ENCODE measurements at places on chromosomes 4 and X.

- no peak for DNase-seq
Observed at GRCh38 chr4:76673362-76673761, 224.6 kb downstream of the SOWAHB start.

- DNase-seq, result no peak
Observed at GRCh38 chrX:5867778-5868177, 360.9 kb downstream of the NLGN4X start.

- no peak for DNase-seq
Observed at GRCh38 chr4:6598127-6598526, 23.1 kb downstream of the MAN2B2 start.

- DNase-seq, result no peak
Observed at GRCh38 chr4:8083086-8083825, 75.4 kb downstream of the ABLIM2 start.

GRCh38 chr4:140098455-140099160, 55.4 kb downstream of the MAML3 start:
- no peak for DNase-seq

GRCh38 chrX:40340116-40340515, 240.7 kb upstream of the ATP6AP2 start:
- no peak for DNase-seq

DNA sequence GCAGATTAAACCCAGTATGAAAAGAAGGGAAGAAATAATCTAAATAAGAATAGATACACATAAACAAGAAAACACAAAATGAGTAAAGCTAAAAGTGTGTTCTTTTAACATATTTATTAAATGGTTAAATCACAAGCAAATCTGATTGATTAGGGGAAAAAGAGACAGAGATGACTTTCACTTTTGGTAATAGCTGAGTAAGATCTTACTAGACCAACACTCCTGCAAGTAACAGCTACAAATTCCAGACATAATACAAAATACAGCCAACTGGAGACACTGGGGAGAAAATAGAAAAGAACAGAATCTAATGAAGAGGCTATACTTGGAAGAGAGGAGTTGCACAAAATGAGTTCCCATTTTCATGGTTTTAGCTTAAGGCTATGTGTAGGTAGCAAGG, 33.5 kb downstream of the OR13H1 start:
- no peak for DNase-seq

DNA sequence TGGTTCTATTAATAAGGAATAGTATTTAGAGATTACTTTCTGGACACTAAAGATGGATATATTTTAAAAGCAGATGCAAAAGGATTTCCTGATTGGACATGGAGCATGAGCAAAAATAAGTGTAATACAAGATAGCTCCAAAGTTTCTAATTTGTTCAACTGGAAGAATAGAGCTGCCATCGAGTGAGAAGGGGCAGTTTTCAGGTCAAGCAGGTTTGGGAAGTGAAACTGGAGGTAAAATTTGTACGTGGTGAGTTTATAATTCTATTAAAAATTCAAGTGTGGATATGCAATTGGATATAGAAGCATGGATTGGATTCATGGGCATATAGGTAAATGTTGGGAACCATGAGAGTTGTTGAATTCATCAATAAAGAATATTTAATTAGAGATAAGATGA, 31.8 kb downstream of the PRDM8 start:
- no peak for DNase-seq

GRCh38 chr4:52343595-52343994, 292.5 kb downstream of the SPATA18 start:
- no peak for DNase-seq

DNA sequence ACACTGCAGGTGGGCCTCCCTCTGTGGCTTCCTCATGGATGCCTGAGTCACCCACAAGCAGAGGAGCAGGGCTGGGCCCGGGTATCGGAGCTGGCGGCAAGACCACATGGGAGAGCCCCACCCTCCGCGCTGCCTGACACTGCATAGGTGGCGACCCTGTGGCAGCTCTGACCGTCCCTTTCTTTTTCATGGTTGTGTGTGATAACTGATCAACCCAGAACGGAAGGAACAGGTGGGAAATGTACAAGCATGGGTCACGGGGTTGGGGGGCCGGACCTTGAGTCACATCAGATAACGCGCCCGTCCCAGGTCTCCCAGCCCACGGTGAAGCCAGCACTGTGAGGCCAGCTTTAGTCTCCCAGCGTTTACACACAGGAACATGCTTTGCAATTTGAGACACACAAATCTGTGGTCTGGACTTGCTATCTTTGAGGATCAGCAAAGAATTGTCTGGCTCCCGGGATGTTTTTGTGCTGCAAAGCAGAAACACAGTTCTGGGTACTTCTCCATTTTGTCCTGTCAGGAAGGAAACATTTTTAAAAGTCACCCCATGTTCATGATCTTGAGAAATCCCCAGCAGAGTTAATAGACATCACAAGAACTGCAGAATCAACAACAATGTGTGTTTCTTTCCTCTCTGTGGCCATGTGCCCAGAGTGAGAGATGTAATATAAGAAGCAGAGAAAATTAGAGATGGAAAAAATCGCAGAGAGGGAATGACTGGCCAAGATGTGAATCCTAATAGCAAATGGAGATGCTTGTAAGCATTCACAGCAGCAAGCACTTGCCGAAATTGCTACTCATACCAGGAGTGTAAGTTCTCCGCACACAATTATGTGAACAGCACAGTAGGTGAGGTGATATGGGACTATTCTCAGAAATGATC, 70.1 kb upstream of the CBR4 start:
- DNase-seq, result peak; percentile 61

DNA sequence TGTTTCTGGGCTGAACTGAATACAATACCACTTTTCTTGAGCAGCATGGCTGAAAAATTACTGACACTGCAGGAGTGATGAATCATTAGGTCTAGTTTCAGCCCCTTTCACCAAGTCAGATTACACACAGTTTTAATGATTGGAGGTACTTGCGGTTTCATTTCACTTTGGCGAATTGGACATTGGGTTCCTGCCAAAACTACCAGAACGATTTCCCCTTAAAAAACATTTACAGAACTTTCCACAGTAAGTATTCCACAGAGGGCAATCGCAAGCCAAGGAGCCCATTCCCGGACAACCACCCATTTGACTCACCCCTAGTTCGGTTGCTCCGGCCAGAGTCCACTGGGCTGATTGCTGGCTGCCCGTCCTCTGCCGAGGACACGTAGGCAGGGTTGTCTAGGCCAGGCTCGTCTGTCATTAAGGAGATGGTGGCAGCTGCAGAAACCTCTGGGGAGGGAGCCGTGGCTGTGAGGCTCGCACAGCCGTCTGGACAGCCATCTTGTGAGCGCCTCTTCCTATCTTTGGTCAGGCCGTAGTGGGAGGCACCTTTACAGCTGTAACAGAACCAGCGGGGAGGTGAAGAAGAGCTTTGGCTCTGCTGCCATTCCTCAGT, 83.5 kb downstream of the LNX1 start:
- DNase-seq, result no peak

DNA sequence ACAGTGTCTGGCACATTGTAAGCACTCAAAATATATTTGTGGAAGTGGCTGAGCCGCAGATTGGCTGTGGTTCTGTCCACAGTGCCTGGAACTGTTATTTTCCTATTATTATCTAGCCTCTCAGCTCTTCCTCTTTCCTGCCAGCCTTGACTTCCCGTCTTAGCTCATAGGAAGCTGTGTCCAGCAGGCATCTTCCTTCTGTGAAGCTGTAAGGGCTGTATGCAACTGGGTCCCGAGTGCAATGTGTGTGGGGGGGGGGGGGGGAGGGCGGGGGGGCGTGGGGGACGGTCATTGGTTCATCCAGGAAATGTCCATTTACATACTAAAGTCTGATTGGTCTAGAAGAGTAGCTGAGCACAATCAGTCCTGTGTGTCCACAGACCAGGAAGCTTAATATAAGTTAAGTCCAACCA, 210.7 kb downstream of the PDGFRA start:
- peak; percentile 74 for DNase-seq

DNA sequence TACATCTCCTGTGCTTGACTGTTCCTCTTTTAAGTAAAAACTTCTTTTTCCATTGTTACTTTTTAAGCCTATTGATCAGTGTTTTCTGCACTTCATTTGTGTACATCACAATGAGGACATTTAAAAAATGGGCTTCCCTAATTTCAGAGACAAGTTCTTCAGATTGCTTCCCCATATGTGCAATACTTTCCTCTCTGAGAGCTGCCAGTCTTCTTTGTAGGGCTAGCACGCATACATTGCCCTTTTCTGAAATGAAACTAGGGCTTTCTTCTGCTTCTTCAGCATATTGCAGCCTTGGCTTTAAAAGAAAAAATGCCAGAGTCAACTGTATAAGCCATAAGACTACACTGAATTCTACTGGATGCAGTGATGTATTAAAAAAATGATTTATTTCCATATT, 37.8 kb downstream of the FAT4 start:
- no peak for DNase-seq

DNA sequence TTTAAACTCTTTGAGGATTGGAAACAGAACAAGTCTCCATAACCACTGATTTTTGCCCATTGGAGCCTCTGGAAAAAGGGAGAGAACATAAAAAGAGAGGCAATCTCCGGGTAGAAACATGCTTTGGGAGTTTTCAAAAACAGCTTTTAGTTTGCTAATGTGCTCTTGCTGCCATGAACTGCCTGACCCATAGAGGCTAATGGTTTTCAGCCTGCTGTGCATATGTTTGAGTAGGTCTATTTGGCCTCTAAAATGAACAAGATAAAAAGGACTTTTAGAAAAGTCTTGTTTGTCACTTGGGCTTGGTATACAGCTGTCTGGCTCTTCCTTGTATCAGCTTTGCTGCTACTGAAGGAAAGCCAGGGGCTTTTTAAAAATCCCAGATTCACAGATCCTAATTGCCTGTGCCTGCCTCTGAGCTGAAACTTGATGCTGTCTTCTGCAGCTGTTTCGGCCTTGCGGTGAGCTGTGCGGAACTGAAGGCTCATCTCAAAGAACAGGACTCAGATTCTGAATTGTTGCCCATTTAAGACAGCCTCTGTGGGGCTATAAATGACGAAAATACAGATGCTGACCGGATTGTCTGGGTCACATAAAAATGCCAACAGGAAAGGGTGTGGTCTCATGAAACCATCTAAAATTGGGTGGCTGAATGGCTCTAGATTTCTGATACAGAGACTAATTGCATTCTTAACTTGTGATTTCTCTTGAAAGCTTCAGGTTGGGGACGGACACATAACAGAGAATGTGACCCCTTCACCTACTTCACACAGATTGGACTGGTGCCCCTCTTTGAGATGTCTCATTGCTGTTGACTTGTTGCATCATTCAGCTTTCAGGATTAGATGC, 18.4 kb upstream of the ZNF41 start:
- DNase-seq, result no peak

- DNase-seq, result no peak
Observed at GRCh38 chrX:110172215-110172614, 145.7 kb downstream of the AMMECR1 start.

GRCh38 chrX:30971774-30972603, 82.9 kb upstream of the TAB3 start:
- peak; percentile 7 for DNase-seq

GRCh38 chrX:6053141-6053540, 175.5 kb downstream of the NLGN4X start:
- DNase-seq, result no peak

GRCh38 chrX:147077472-147077871, 262.9 kb upstream of the CXorf51A start:
- no peak for DNase-seq

DNA sequence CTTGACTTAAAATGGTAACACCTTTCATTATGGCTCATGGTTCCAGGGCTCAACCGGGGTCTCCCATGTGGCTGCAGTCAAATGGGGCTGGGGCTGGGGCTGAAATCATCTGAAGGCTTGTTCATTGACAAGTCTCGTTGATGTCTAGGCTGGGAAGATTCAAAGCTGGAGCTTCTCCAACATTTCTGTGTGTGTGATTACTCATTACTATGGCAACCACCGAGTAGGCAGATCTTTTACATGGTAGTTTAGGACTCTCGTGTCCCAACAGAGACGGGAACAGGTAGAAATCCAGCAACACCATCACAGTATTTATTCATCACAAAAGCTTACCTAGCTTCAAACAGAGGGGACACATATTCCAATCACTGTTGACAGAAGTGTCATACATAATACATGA, 7.8 kb downstream of the YTHDC1 start:
- DNase-seq, result no peak

DNA sequence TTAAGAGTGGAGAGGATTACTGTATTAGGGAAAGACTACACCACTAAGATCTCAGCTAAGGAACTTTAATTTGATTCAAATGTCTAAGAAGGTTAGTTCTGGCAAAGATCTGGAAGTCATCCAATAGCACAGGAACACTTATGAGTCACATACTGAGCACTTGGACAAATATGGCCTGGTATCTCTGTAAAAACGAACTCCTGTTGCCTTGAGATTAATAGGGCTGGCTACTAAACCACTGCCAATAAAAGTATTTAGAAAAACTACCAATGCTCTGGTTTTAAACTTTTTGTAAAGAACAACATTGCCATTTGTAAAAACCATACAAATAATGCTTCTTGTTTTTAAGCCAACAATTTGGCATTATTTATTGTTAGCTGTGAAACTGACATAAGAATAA, 70.5 kb downstream of the SEC24D start:
- DNase-seq, result no peak

DNA sequence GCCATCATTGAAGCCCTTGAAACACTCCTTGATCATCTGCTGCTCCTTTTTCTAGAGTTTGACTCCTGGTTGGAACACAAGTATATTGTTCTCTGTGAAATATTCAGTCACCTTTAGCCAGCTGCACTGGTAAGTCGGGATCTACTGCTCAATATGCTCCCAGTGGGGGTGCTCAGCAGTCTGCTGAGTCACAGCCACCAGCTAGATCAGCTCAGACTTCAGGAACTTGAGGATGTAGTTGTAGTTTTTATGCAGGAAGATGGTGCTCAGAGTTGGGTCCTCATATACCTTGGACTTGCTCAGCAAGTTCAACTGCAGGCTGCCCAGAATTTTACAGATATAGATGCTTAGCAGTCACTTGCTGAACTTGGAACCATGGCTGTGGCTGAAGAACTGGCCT, 202.5 kb upstream of the RPL34 start:
- no peak for DNase-seq

DNA sequence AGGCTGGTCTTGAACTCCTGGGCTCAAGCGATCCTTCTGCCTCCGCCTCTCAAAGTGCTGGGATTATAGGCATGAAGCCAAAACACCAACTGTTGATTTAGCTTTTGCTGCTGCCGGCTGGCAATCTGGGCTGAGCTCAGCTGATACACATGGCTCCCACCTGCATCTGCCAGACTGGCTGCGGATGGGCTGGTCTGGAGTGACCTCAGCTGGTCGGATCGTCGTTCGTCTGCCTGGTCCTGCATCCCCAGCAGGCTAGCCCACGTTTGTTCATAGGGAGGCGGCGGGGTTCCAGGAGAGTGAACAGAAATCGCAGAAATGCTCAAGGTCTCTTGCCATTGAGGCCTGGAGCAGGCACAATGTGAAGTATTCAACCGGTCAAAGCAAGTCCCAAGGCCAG, 74.4 kb upstream of the DDX3X start:
- DNase-seq, result no peak

GRCh38 chrX:83829874-83830273, 31.1 kb upstream of the CYLC1 start:
- DNase-seq, result no peak
